H7 (cell line): ENCODE measurements at places on chromosomes 4 and X. TPM values are rescaled to one million over a fixed set of nuclear protein-coding genes. Genes with fewer than 3 reads are reported as not detected.

PFKFB1 gene
- 0.07 and 0.14 TPM in 2 replicates for total RNA-seq

DNA sequence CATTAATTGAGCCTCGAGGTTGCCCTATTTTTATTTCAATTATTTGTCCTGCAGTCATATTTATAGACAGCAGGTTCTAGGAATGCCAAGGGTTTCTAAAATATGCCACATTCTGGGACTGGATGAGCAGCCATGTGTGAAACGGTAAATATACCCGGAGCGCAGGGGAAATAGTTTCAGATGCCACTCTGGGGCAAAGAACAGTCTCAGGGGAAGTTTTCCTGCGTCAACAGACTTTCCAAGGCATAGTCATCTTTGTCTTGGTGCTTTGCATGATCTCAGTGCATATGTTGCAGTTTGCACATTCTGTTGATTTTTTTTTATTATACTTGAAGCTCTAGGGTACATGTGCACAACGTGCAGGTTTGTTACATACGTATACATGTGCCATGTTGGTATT is 71.0 kb downstream of the GPAT3 start:
- DNase-seq: no peak

BEX4 gene
- 79.2 and 89.6 TPM in 2 replicates for total RNA-seq

DNA sequence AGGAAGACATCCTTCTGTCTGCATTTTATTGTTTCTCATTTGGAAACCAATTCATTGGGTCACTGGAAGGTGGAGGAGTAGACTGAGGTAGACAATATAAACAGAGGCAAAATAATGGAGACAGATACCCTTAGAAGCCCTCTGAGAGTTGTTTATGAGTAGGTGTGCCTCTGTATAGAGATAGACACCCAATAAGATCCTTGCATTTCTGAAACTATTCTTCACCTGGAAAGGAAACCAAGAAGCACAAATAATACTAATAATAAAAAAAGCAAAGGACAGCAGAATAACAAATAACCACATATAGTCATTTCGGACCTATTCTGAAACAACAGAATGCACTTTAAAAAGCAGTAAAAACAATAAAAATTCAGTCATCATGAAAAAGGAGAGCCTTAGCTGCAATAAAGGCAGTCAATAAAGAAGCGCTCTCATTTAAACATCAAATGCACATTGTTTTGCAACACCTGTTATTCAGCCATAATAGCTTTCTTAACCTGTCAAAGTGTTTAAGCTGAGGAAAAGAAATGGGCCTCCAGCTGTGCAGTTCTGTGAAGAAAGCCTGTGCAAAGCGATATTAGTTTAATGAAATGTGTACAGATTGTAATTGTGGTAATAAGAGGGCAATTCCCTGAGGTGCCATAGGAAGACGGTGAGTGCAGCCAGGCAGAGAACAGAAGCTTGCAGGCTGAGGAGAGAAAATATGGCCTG is 904.2 kb downstream of the STPG2 start:
- DNase-seq: no peak

GRCh38 chrX:14529290-14529989 is at the start of gene GLRA2:
Gene GLRA2, plus strand, starts transcription at chrX:14529536. Its CDS starts 522 bp downstream, at chrX:14530058.
- peak; percentile 25 for DNase-seq

C4orf54 gene
- total RNA-seq: not detected in 2 replicates

GRCh38 chr4:53587135-53587534 is 4.2 kb downstream of the LNX1 start:
- no peak for DNase-seq

DNA sequence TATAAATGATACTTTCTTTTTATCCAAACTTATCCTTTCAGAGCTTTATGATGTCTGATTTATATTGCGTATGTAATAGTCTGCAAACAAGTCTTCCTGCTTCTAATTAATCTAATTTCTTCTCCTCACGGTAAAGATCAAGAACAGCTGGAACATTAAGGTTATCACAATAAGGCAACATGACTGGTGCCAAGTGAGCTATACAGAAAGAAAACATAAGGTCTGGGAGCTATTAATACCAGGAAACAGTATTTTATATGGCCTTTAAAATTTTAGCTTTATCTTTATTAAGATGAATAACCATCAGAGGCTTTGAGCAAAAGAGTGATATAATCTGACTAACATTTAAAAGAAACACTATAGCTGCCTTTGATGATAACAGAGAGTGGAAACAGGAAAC is 28.7 kb upstream of the CABS1 start:
- no peak for DNase-seq

DNA sequence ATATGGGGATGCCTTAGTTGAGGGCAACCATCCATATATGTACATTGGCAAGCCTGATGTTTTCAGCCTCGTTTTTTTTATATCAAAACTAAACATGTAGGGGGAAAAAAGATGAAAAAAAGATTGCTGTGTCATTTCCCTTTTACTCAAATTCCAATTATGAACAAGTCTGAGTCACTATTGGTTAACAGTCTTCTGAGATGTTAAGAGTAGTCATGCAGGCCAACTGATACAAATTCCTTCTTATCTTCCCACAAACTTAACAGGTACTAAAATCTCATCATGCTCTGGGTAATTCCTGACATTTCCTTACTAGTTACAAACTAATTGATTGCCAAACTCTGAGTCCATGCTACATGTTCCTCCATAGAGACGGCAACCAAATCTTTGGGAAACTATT is 222.1 kb downstream of the FRMPD4 start:
- DNase-seq: no peak

GRCh38 chr4:72942565-72942964 is 127.0 kb downstream of the COX18 start:
- no peak for DNase-seq

GRCh38 chr4:72215198-72215597 is 183.4 kb downstream of the NPFFR2 start:
- DNase-seq: no peak

DNA sequence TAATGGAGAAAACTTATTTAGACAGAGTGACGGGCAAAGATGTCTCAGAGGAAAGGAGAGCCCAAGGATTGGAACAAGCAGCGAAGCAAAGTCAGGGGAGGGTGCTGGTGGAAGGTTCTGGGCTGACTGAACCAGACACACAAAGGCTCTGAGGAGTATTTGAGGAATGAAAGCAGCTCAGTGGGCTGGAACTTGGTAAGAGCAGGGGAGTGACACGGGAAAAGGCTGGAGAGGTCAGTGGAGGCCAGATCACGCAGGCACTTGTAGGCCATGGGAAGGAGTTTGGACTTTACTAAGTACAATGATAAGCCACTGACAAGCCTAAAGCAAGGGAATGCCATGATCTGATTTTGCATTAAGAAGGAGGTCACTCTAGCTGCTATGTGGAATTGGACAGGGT is 71.4 kb downstream of the TSC22D3 start:
- no peak for DNase-seq

DNA sequence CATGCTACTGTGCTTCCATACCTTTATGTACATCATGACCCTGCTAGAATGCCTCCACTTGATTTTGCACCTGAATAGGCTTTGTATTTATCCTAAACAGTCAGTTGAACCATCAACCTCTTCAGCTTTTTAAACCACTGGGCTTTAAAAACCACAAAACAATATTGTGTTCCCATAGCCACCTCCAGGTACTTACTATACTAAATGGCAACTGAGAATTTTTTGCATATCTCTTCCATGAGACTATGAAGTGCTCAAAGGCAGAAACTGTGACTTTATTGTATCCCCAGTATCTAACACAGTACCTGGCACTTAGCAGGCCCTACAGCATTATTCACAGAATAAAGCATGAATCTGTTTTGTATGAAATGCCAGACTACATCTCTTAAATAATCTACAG is 39.7 kb downstream of the ANAPC10 start:
- no peak for DNase-seq

PRICKLE3 gene
- 8.9 and 13.9 TPM in 2 replicates for total RNA-seq

GRCh38 chr4:88759895-88760290 is 62.3 kb upstream of the NAP1L5 start:
- no peak for DNase-seq

- DNase-seq: no peak
Measured at GRCh38 chr4:26885912-26886274, 25.3 kb downstream of the STIM2 start.

ARX gene
- not detected in 2 replicates for total RNA-seq

- DNase-seq: no peak
Measured at GRCh38 chr4:108425988-108426387, 194.4 kb upstream of the RPL34 start.

GPR119 gene
- not detected in 2 replicates for total RNA-seq

GRCh38 chr4:102612824-102613366 is 111.7 kb downstream of the NFKB1 start:
- DNase-seq: no peak

- DNase-seq: no peak
Measured at GRCh38 chrX:150464001-150464400, 100.9 kb downstream of the MAMLD1 start.

DNA sequence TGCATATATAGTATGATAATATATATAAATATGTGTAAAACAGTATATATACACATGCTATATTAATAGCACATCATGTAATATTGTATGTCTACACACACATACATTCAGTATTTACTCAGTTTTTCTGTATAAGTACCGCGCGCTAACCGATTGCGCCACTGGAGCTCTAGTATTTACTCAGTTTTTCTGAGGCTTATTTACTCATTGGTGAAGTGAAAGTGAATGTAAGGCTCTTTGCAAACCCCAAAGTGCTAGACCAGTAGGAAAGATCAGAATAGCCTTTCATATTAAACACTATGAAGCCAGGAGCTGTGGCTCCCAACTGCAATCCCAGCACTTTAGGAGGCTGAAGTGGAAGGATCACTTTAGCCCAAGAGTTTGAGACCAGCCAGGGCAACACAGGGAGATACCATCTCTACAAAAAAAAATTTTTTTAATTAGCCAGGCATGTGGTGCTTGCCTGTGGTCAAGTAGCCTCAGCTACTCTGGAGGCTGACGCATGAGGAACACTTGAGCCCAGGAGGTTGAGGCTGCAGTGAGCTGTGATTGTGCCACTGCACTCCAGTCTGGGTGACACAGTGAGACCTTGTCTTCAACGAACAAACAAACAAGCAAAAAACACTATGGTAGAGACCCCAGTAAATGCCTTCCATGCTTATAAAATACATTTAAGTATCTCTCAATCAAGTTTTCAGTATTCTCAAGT is 125.8 kb downstream of the KIT start:
- no peak for DNase-seq

ABCG2 gene
- 3.3 and 9.0 TPM in 2 replicates for total RNA-seq

ZNF732 gene
- not detected in 2 replicates for total RNA-seq

TCP11X2 gene
- 0.07 and 0.35 TPM in 2 replicates for total RNA-seq

TNMD gene
- total RNA-seq: 24.2 and 30.0 TPM in 2 replicates

GRCh38 chrX:1792636-1793035 is 177.8 kb downstream of the ASMT start:
- DNase-seq: no peak
